GM13977 (cell line): ENCODE measurements at places on chromosomes 11 and 22.

DNA sequence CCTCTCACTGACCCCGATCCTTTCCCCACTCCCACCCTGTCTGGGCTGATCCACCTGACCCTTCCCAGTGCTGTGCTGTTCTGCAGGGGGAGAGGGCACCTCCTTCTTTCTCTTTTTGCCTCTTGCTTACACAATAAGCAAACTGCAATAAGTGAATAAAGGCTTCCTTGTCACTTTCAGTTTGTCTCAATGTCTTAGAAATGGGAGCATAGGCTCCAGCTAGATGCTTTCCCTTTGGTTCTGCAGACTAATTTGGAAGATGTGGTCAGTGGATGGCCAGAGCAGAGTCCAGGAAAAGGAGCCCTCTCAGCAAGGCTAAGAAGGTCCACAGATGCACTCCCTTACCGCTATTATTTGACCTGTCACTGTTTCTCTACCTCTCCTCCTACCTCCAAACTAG lies 9.4 kb downstream of the OR8B12 start:
- no peak for DNase-seq

- DNase-seq: no peak
Observed at GRCh38 chr22:38921120-38921519, 36.3 kb upstream of the APOBEC3A start.

DNA sequence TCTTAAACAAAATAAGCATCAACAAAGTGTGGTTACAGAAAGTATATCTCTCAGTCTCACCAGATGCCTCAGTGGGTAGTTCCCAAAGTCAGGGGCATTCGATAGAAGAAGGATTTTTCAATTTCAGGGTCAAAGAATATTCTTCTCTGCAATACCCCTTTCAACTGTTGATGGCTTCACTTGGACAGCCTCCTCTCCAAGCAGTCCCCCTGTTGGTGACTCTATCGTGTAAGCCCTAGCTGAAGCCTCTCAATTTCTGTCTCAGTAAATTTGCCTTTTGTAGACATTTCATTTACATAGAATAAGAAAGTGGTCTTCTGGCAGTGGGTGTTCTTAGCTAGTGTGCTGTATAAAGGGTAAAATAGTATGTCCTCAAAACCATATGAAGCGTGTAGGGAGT lies 11.3 kb upstream of the CCDC83 start:
- no peak for DNase-seq

- no peak for DNase-seq
Observed at GRCh38 chr11:17635551-17635938, 83.8 kb upstream of the MYOD1 start.

DNA sequence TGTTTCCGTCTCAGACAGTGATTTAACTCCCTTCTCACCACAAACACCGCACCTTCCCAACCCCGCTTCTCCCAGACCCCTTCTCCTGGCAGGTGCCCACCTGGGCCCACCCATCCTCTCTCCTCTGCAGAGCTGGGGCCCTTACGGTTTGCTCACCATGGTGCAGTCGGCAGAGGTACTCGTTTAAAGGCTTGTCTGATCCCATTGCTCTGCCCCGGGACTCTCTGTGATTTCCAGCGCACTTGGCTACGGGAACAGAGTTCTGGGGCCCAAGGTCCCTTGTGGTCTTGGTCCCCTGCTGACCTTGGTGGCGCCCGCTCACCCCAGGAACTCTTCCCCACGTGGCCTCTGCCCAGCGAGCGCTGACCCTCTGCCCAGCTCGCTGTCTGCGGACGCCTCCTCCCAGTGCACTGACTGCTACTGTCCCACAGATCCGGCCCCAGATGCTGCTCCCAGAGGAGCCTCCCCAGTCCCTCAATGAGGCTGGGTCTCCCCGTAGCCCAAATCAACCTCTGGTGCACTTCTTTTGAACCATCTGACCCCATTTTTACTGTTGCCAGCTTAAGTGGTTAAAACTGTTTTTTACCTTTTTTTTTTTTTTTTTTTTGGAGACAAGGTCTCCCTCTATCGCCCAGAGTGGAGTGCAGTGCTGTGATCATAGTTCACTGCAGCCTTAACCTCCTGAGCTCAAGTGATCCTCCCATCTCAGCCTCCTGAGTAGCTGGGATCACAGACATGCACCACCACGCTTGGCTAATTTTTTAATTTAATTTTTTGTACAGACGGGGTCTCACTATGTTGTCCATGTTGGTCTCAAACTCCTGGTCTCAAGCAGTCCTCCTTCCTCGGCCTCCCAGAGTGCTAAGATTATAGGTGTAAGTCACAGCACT lies 21.3 kb upstream of the CTSD start:
- DNase-seq: no peak

GRCh38 chr11:132111838-132112237 lies 741.4 kb downstream of the NTM start:
- DNase-seq: no peak

DNA sequence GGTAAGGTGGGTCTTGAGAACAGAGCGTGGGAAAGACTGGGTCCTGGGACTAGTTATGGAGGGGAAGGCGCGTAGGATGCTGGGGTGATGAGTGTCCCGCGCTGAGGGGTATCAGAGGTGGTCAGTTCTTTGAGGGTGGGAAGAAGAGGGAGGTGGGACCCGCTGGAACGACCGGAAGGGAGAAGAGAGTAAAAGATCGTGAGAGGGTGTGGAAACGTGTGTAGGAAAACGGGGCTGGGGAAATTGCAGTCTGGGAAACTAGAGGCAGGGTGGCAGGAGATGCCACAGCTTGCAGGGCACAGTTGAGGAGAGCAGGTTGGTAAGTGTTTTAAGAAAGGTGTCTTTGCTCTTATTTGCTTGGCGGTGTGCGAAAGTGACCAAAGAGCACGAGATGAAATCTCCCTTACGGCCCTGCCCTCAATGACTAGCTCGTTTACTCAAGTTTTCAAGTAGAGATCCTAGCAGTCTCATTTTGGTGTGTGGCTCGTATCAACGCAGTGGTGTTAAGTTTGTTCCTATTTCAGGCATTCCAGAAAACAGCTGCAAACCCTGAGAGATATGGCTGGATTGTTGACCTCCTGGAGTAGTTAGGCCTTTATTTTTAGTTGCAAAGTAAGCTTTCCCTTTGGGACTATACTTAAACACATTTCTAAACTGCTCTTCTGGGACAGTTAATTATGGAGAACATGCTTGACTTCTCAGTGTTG lies 615 bp downstream of the STT3A start:
- DNase-seq: no peak

DNA sequence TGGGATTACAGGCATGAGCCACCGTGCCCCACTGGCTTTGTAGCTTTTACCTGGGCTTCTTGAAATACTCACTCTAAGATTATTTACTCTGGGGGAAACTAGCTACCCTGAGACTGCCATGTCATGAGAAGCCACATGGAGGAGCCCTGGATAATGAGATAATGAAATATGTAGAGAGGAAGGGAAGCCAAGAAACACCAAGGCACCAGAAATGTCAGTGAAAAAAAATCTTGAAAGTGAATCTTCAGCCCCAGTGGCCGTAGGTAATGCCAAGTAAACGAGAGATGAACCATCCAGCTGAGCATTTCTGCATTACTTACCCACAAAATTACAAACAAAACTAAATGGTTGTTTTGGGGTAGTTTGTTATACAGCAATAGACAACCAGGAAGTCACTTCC lies 125.6 kb downstream of the APIP start:
- DNase-seq: no peak

- DNase-seq: no peak
Observed at GRCh38 chr22:27170491-27170890, 513.1 kb downstream of the MIAT start.

GRCh38 chr11:65778431-65778900 lies 2.3 kb downstream of the AP5B1 start:
- DNase-seq: peak; percentile 4

GRCh38 chr11:30474151-30474954 lies 111.8 kb downstream of the MPPED2 start:
- no peak for DNase-seq

- DNase-seq: no peak
Observed at GRCh38 chr11:33396361-33396760, 139.2 kb downstream of the HIPK3 start.

GRCh38 chr22:19509923-19510322 lies 14.3 kb downstream of the CLDN5 start:
- DNase-seq: no peak

- no peak for DNase-seq
Observed at GRCh38 chr22:47194476-47195155, 432.2 kb downstream of the TBC1D22A start.

DNA sequence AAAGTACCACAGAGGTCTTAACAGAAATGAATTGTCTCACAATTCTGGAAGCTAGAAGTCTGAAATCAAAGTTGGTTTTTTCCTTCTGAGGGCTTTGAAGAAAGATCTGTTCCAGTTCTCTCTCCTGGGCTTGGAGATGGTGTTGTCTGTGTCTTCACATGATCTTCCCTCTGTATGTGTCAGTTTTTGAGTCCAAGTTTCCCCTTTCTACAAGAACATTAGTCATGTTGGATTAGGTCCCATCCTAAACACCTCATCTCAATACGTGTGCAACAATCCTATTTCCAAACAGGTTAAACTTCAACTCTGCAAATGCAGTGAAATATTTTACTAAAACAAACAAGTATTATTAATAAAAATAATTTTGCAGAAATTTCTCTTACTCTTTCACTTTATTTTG lies 3.1 kb upstream of the PTS start:
- DNase-seq: no peak

- DNase-seq: no peak
Observed at GRCh38 chr22:30859714-30860095, 108.9 kb downstream of the MORC2 start.

GRCh38 chr11:6297831-6298230 lies 22.5 kb downstream of the CAVIN3 start:
- DNase-seq: no peak

GRCh38 chr11:1040428-1041148 lies 4.1 kb upstream of the MUC6 start:
- DNase-seq: no peak

DNA sequence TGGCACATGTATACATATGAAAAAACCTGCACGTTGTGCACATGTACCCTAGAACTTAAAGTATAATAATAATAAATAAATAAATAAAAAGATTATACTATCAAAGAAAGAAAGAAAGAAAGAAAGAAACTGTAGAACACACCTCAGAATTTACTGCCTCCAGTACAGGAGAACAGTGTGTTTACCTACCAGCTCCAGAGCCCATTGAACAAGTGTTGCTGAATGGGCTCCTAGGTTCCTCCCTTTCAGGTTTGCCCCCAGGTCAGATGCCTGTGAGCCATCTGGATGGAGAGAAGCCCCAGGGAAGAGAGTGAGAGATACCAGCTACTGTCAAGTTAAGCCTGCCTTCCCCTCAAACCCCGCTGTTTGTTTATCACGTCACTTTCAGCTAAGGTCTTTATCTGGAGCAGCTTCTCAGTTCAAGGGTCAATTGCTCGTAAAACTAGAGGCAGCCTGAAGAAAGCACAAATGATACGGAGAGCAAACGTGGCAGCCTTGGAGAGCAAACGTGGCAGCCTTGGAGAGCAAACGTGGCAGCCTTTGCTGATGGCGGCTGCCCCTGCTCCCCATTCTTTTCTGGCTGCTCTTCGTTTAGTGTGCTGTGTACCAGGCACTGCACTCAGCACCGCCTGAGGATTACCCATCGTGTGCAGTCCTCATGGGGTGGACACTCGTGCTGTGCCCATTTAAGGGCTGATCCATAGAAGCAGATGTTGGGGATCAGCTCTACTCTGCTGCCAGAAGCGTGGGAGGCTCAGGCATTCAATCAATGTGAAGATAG lies 111.7 kb downstream of the ADAMTS15 start:
- no peak for DNase-seq

DNA sequence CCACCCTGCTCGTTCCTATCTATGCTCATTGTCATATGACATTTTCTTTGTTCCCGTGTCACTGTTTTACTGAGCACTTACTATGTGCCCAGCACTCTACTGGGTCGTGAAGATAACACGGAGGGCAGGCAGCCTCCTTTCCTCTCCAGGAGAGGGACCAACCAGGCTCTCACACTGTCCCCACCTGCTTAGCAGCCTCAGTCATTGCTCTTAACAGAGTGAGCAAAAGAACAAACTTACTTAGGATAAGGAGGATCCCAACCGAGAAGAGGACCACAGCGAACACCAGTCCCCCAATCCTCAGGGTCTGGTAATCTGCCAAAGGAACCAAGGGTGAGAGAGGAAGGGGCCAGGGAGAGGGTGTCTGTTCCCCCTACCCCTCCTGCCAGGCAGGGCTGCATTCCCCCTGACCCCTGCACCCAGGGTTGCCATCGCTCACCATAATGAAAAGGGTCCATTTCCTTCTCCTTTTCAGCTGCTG lies 17.0 kb upstream of the FXYD2 start:
- no peak for DNase-seq

GRCh38 chr11:71934213-71934612 lies 5.4 kb downstream of the RNF121 start:
- no peak for DNase-seq

DNA sequence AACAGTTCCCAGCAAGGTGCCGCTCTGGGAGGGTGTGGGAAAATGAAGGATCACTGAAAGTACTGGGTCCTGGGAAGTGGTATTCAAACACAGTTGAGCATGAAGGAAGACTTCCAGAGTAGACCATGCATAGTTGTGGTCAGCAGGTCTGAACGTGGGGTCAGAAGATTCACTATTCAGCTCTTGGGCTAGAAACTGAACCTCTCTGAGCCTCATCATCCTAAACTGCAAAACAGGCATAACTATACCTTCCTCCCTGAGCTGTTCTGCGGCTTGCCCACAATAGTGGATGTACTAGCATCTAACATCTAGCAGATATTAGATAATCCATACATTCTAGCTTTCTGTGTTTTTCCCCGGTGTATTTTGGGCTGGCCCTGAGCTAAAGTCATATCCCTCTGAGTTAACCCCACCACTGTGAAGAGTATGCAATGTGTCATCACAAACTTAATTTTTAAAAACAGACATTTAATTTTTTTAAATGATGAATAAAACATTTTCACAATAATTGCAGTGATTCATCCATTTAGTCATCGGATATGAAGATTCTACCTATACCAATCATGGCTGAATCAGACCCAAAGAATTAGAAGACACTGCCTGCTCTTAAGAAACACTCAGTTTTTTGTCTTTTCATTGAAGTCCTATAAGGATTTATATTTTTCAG lies 179.1 kb downstream of the BLID start:
- no peak for DNase-seq

GRCh38 chr22:32269316-32269715 lies 14.2 kb upstream of the SLC5A4 start:
- DNase-seq: no peak

DNA sequence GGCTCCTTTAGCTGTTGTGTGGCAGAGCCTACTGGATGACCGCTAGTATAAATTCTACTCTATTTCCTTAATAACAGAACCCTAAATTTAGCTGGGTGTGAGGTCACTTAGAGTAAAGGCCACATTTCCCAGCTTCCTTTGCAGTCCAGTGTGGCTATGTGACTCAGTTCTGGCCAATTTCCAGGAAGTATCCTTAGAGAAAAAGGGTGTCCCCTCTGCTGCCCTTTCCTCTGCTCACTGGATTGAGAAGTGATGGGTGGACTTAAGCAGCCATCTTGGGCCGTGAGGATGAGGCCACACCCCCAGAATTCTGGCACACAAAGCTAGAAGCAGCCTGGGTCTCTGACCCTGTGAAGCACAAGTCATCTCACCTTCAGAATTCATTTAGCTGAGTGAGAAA lies 11.7 kb upstream of the RASD2 start:
- no peak for DNase-seq

GRCh38 chr11:130829920-130830511 lies 86.3 kb downstream of the SNX19 start:
- DNase-seq: no peak
